ENCODE measurements at places on chromosomes 7 and 10.

GRCh38 chr10:119893074-119893473 is 544 bp downstream of the SEC23IP start:
- DNase-seq = no peak

DNA sequence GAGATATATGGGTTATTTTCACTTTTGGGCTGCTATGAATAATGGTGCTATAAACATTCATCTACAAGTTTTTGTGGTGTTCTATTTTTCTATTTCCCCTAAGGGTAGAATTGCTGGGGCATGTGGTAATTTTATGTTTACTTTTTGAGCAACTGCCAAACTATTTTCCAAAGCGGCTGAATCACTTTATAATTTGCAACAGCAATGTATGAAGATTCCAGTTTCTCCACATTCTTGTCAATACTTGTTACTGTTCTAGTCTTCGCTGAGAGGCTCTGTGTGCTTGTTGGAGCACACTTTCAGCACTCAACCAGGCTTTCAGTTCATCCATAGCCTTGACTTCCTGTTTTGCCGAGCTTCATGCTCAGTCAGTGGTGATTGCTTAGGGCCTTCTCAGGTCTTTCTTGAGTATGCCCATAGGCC is 39.0 kb downstream of the ADK start:
- peak; percentile 56 for DNase-seq

- DNase-seq = no peak
Observed at GRCh38 chr7:80334908-80335307, 177.0 kb downstream of the GNAT3 start.

DNA sequence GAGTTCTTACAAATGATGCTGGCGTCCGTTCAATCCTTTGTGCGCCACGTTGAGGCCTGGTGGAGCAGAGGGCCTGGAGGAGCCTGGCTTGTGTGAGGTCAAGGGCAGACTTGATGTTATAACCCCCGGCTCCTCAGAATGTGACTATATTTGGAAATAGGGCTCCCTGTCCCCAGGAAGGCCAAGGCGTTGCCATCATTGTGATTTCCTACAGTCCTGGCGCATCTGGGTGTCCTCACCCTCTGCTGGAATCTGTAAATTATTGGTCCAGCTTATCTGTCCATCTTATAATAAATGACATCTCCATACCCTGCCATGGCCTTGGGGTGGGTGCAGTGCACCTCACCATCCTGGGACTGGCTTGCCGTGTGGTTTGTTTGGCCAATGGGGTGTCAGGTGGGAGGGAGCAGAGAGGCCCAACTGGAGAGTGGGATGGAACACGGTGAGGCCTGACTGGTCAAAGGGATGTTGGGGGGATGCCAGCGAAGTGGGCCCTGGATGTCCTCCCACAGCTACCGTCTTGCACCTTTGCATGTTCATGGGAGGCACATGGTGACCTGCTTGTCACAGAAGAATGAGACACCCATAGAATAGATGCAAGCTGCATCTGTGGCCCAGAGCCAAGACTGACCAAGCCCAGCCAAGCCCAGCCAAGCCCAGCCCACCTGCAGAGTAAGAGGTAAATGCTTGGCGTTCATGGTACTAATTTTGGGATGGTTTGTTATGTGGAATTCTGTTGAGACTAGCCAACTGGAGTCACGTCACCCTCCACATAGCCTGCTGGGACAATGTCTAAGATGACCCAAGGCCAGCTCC is 11.1 kb upstream of the LRRC27 start:
- no peak for DNase-seq

DNA sequence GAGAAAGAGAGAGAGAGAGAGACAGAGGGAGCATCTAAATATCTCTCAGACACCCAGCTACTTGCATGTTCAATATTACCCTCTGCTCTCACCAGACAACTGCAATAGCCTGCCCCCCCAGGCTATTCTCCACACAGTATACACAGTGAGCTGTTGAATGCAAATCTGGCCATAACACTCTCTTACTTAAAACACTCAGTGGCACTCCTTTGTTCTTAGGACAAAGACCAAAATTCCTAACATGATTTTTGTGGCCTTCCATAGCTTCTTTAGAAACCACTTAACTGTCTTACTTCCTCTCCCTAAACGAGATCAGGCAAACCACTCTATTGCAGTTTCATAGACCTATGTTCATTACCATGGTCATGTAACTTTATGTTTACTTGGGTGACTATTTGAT is 903.6 kb upstream of the AUTS2 start:
- DNase-seq = no peak

DNA sequence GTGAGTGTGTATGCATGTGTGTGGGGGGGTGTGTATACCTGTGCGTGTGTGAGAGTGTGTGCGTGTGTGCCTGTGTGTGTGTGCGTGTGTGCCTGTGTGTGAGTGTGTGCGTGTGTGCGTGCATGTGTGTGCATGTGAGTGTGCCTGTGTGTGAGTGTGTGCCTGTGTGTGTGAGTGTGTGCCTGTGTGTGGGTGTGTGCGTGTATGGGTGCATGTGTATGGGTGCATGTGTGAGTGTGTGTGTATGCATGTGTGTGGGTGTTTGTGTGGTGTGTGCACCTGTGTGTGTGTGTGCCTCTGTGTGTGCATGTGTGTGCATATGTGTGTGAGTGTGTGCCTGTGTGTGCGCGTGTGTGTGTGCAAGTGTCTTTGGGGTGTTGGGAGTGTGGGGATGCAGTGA is 6.4 kb downstream of the ANTXRL start:
- DNase-seq = no peak

DNA sequence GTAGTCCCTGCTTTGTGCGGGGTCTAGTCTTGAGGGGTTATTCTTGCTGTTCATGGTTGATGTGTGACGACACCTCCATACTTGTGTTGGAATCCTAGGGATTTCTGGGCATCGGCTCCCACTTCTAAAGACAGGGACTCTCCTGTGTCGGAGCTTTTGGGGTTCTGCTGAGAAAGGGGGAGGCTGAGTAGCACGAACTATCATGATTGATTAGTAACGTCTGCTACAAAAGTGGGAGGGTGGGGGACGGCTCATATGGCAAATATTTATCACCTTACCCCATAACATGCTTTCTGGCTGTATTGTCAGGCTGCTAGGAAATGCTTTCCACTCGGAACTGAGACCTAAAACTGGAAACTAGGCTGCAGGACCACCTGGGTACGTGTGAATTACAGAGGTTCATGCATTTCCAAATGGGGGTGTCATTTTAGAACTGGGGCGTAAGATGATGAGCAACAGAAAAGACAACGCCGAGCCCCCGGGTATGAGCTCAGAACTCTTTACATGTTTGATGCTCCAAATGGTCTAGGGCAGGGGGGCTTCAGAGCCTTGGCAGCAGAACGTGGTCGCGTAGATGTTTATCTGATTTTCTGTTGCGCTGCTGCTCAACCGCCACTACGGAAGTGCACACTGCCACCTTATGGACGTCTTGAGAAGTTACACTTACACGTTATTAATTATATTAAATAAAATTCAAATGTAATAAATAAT is 15.1 kb upstream of the NME8 start:
- DNase-seq = peak; percentile 32

GRCh38 chr10:13728898-13729535 is 142.3 kb downstream of the PRPF18 start:
- DNase-seq = no peak

- no peak for DNase-seq
Observed at GRCh38 chr7:18317941-18318340, 177.6 kb upstream of the HDAC9 start.

- DNase-seq = no peak
Observed at GRCh38 chr7:154777489-154777888, 225.4 kb downstream of the PAXIP1 start.

GRCh38 chr10:31075434-31075833 is 43.8 kb upstream of the ZNF438 start:
- no peak for DNase-seq

DNA sequence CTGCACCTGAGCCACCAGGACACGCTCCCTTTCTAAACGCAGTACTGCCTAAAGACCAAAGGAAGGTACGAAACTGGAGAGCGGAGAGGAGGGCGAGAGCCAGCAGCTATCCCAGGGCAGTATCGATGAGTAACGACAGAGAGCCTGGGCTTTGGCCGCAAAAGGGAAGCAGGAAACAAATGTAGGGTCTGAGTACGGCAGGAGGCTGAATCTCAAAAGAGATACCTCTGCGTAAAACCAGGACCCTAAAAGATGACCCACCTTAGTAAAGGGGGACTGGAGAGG is 20.4 kb downstream of the PARP12 start:
- DNase-seq = no peak

DNA sequence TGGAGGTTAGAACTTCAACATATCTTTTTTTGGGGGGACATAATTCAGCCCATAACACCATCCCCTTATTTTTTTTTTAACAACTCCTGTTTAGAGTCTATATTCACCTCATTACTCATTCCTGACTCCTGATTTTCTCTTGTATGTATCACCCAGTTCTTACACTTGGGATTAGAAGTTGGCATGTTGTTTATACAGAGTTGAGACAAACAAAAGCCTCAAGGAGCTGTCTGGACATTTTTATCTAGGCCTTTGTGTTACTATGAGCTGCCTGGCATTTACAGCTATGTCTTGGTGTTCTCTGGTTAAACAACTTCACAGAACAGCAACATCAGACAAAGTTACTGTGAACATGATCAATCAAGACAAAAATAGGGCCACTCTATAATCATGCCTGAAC is 517.5 kb downstream of the KIF20B start:
- DNase-seq = no peak

- DNase-seq = no peak
Observed at GRCh38 chr10:17176091-17176490, 25.4 kb downstream of the TRDMT1 start.

Data from GDM1 (cell line).